ENCODE measurements at places on chromosomes 6 and 20. TPM values are rescaled to one million over a fixed set of nuclear protein-coding genes. Genes with fewer than 3 reads are reported as not detected.
A peak's percentile ranks its signal among the peaks of the same experiment; 100 is the strongest.

GRCh38 chr6:108988296-108988695 lies 106.3 kb downstream of the SESN1 start:
- no peak for DNase-seq

DNA sequence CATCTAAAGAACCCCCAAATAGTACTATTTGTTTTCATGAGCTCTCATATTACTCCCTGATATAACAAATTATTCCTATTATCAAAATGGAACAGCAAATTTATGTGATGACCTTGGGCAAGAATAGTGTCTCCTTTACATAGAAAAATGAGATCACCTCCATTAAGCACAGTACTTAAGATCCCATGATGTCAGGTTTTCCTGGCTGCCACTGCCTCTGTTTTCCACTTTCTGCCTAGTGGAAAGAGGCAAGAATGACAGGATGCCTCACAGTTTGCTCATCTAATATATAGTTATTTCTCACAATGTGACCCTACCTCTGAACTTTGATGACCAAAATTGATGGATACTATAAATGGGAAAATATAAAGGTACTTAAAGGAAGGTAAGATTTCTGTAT lies 260.1 kb upstream of the SGK1 start:
- DNase-seq, result no peak

DNA sequence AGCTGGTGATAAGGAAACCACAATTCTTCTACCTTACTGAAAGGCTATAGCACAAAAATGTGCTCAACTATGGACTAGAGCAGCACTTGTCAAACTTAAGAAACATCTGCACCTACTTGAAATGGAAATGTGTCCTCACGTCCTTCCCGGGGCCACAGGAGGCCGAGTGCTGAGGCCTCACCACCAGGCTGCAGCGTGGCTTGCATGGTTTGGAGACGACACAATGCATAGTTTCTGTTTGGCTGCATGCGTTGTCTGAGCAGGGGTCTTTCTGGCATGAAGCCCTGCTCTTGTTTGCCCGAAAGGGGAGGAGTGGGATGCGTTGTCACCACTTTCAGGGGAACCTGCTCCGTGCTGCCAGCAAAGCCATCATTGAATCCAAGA lies 228.8 kb downstream of the TTLL2 start:
- peak; percentile 62 for DNase-seq

DNA sequence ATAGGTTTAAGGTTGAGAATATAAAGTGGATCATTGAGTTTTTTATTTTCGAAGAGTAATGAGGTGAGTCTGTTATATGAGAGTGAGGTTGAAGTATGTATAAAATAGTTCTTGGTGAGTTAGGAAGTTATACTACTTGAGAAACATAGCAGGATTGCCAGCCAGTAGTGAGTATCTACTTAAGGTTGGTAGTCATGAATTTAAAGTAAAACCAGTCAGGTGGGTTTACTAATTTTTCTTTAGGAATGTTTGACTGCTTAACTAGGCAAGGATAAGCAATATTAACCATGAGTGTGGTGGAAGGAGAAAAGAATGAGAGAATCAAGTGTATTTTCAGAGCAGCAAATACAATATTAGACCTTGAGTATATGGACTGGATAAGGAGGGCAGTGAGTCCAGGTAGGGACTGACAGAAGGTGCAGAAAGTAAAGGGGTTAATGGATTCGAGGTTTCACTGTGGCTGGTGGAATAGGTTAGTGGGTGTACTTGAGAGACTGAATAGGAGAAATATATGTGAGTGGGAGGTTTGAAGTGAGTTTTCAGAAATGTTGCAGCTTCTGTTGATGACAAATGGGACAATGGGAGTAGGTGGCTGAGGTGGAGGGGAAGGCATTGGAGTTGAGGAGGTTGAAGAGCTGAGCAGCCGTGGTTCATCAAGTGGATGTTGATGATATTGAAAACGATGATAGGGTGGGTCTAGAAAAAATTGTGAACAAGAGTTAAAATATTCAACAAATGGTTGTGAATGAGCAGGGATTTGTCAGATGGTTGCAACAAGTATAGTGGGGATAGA lies 232.5 kb upstream of the ASCC3 start:
- DNase-seq, result no peak

GRCh38 chr20:13290724-13291123 lies 69.7 kb downstream of the ISM1 start:
- DNase-seq, result no peak

DNA sequence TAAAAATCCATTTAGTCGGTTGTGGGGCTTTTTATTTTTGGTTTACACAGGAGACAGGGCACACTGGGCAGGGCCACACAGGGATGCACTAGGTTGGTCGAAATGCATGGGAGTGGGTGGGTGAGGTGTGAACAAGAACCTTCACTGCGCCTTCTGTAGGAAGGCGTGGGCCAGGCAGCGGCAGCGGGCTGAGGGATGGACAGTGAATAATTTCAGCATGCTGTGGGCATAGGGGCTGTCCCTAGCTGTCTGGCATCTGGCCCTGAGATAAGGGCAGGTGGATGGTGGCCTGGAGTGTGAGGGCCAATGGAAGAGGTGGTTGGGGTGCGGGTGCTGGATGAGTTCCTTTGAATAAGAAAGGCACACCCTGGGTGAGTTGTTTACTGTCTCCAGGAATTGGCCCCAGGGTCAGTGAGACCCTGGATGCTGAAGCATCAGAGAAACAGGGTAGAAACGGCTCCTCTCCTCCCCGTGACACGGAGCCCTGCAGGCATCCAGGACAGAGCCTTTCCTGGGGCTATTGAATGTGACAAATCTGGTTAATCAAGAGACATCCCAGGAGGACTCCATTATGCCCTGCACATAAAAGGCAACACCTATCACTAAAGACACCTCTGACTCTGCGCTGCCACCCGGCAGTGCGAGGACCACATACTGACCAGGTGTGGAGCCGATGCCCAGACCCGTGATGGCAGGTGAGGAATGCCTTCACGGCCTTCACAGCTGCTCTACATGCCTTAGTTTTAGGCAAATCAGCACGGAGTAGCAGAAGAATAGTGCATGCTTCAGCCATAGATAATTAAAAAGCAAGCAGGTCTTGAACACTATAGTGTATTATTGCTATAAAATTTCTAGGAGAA lies 123.0 kb upstream of the SNX9 start:
- DNase-seq, result peak; percentile 54

GRCh38 chr20:10594296-10594868 lies 79.4 kb downstream of the JAG1 start:
- DNase-seq, result no peak

- no peak for DNase-seq
Measured at GRCh38 chr6:37162740-37163139, 7.2 kb upstream of the PIM1 start.

- DNase-seq, result no peak
Measured at GRCh38 chr6:165732696-165733488, 69.9 kb upstream of the PDE10A start.

DNA sequence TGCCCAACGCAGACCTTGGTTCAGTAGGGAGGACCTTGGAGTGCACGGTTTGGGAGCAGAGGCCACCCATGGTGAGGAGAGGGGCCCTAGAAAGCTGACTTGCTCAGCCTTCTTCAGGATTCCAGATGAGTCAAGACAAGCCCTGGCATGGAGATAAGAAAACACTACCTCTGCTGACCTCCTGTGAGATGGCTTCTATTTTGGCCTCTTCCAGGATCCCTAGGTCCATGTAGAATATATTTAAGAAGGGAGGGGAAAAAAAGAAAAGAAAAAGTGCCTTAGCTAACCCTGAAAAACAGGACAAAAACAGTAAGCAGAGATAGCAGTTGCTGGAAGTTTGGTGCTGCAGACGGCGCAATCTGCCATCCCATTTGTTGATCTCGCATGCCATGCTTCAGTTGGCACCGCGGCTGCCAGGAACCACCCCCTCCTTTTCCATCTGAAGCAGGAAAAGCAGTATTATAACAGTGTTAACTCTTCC lies 100.0 kb downstream of the ARMC2 start:
- no peak for DNase-seq

GRCh38 chr20:63003546-63003945 lies 3.2 kb downstream of the BHLHE23 start:
- no peak for DNase-seq

DNA sequence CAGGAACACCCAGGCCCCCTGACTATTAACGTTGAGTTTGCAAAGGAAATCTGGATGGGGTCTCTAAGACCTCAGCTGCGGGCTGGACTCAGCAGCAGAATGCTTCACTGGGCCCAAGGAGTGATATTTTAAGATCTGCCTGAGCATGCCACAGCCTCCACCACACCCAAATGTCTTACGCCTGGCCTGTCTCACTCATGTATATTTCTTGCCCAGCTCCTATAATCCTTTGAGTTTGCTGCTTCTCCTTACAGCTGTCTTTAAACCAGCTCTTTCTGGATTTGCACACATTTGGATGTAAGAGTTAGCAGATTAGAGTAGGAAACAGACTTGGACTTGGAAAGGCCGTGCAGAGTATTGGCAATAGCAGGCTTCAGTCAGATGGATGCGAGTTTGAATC lies 16.4 kb downstream of the CASS4 start:
- DNase-seq, result no peak

Gene OR2H2
- total RNA-seq, result not detected

Gene GINM1
- 63.3 TPM for total RNA-seq

Gene OXT
- not detected for total RNA-seq

Gene ZNF165
- total RNA-seq, result 0.48 TPM

Gene MCCD1
- total RNA-seq, result not detected

Gene RIMS4
- total RNA-seq, result 6.6 TPM

Gene FRK
- total RNA-seq, result 5.1 TPM
